Adipose tissue (tissue), 3 donors: ENCODE measurements at places on chromosomes 12 and 14. TPM values are rescaled to one million over a fixed set of nuclear protein-coding genes. Genes with fewer than 3 reads are reported as not detected.

The NOXRED1 gene
- 0.24 TPM for polyA plus RNA-seq

The SLC17A8 gene
- not detected for polyA plus RNA-seq

The ABCD2 gene
- polyA plus RNA-seq: 11.8 TPM

The USP5 gene
- polyA plus RNA-seq: 32.5 TPM

The PIANP gene
- 0.49 TPM for polyA plus RNA-seq

The SDR9C7 gene
- not detected for polyA plus RNA-seq

The IFI27 gene
- polyA plus RNA-seq: 586 TPM

The ZNF891 gene
- 0.33 TPM for polyA plus RNA-seq

The MAP1LC3B2 gene
- 1.5 TPM for polyA plus RNA-seq

The DACT1 gene
- polyA plus RNA-seq: 7.4 TPM

The INSM2 gene
- polyA plus RNA-seq: not detected

The CMTM5 gene
- 0.43 TPM for polyA plus RNA-seq

The CIDEB gene
- 10.3 TPM for polyA plus RNA-seq

The HCAR3 gene
- 2.2 TPM for polyA plus RNA-seq

The BATF gene
- 1.2 TPM for polyA plus RNA-seq

The GRIP1 gene
- polyA plus RNA-seq: 0.19 TPM

The HVCN1 gene
- 4.7 TPM for polyA plus RNA-seq

The ISCA2 gene
- 18.5 TPM for polyA plus RNA-seq

The EIF2S1 gene
- 55.2 TPM for polyA plus RNA-seq

The SLC5A8 gene
- polyA plus RNA-seq: not detected

The KRT83 gene
- polyA plus RNA-seq: not detected

The KCNH5 gene
- polyA plus RNA-seq: 0.07 TPM

The GCH1 gene
- polyA plus RNA-seq: 3.6 TPM

The WNT1 gene
- polyA plus RNA-seq: not detected

The LRRC10 gene
- polyA plus RNA-seq: not detected

The CCDC196 gene
- polyA plus RNA-seq: not detected

The EFCAB11 gene
- polyA plus RNA-seq: 4.8 TPM

The RBP5 gene
- polyA plus RNA-seq: 2.5 TPM

The KIF26A gene
- polyA plus RNA-seq: 5.0 TPM

The AQP2 gene
- polyA plus RNA-seq: 0.06 TPM

The PROX2 gene
- polyA plus RNA-seq: not detected

The TTC6 gene
- 0.51 TPM for polyA plus RNA-seq

The RCOR1 gene
- 7.4 TPM for polyA plus RNA-seq

The GSG1 gene
- polyA plus RNA-seq: not detected

The ALKBH2 gene
- 15.4 TPM for polyA plus RNA-seq

The TXNRD1 gene
- 72.1 TPM for polyA plus RNA-seq

The KRT85 gene
- not detected for polyA plus RNA-seq

The DIO2 gene
- 1.3 TPM for polyA plus RNA-seq
